Astrocyte of the hippocampus (primary cell): ENCODE measurements at places on chromosomes 5 and 9.

GRCh38 chr9:20623021-20623747 is 885 bp upstream of the MLLT3 start:
- DNase-seq: peak; percentile 33

DNA sequence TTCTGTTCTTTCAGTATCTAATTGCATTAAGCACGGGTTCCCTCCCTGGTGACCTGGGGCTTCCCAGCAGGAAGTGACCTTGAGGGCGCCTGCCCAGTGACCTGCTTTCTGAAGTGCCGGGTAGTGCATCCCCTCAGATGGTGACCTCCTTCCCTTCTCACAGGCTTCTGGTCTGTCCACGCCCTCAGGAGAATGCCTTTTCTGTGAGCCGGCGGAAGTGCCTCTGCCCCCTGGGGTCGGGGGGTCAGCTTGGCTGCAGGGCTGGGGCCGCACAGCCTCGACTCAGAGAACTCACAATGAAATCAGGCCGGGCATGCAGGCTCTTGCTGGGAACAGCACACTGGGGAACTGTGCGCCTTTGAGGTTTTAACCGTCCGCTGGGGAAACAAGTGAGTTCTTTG is 124.5 kb upstream of the PHYKPL start:
- no peak for DNase-seq

DNA sequence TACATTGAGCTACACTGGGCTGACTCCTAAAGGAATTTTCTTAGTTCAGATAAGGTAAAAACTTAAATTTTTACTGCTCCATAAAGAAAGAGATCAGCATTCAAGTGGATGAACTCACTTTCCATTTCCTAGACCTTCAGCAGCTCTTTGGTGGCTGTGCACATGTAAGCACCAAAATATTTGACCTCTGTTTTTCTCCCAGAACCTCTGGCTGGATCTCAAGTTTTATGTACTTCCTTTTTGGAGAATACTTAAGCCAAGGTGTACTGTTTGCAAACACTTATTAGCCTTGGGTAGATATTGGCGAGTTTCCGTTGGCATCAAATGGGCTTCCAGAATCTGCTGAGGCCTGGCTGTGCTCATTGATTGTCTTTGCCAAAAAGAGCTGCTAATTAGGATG is 10.3 kb downstream of the TNC start:
- no peak for DNase-seq

DNA sequence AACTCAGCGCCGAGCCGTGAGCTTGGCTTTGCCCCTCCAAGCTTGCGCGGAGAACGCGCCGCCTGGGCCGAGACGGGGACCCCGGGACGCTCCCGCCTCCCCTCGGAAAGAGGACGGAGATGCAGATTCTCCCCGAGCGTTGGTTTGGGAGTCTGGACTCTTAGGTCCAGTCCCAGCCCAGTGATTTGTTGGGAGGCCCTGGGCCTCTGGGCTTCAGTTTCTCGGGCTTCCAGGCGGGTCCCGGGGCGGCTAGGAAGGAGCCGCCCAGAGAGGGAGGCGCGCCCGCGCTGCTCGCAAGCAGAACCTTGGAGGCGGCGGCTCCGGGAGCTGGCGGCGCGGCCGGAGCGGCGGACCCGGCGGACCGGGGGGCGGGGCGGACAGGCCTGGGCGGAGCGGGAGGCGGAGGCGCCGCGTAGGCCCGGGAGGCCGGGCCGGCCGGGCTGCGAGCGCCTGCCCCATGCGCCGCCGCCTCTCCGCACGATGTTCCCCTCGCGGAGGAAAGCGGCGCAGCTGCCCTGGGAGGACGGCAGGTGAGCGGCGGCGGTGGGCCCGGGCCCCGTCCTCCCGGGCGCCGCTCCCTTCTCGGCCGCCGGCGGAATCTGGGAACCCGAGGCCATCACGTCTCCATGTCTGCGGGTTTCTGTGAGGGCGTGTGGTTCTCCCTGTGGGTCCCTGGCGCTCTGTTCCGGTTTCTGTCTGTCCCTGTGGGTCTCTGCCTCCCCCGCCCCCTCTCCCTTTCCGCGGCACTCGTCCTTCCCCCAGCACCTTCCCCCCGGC is at the start of gene B4GALT7:
Gene B4GALT7, plus strand, starts transcription at position 402 of the 777 bp plus-strand sequence. Its CDS starts 79 bp downstream, at position 481.
- peak; percentile 95 for DNase-seq

GRCh38 chr9:133107961-133108793 is 12.9 kb downstream of the RALGDS start:
- DNase-seq: no peak

DNA sequence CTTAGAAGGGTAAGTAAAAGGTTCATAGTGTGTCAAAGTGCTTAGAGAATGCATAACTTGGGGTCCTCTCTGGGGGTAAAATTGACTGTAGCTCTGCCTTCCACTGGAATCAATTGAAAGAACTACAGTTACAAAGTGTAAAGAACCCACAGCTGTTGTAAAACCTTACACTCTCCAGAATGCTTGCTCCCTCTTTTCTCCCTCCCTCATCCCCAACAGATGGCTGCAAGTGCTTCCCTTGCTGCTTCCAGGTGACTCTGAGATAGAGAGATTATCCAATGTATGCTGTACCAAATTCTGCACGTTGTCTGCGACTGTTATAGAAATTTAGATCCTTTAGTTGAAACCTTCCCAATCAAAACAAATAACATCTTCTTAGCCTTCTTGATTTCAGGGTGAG is 126.0 kb downstream of the STK32A start:
- no peak for DNase-seq

GRCh38 chr5:40367255-40367654 is 312.5 kb upstream of the PTGER4 start:
- no peak for DNase-seq

DNA sequence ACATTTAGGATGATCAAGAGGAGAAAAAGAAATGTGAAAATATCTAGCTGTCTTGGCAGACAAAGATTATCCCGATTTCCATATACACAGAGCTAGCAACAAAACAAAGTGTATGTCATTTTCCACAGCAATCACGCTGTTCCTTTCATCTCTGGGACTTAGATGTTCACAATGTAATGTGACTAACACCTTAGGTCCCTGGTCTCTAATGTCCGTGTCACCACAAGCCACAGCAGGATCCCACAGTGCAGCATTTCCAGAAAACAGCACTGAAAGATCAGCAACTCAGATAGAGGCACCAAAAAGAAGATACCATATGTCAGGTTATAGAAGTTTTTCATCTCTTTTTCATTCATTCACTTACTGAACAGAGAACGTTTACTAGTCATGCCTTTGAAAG is 118.0 kb upstream of the TNPO1 start:
- no peak for DNase-seq

DNA sequence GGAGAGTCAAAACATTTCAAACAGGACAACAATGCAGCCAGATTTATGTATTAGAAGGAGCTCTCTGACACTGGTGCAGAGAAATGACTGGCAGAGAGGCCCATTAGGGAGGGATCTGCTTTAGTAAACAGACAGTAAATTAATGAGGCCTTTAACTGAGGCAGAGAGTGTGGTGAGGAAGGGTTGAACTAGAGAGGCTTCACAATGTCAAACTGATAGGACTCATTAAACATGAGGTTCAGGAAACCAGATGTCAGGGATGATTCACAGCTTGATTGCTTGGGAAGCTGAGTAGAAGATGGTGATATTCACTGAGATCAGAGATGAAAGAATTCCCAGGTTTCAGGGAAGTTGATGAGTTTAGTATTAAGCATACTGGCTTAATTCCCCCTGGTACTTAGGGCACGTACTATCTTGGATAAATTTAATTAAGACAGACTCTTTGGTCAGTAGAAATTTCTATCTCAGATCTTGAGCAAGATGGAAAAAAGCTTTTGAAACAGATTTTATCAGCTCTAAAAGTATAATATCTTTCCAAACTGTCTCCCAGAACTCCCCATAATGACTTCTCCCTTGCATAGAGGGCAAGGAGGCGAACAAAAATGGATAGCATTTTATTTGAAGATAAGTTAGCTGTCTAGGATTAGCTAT is 8.6 kb upstream of the MUSK start:
- no peak for DNase-seq

- no peak for DNase-seq
Measured at GRCh38 chr9:123922431-123922830, 7.5 kb downstream of the DENND1A start.

DNA sequence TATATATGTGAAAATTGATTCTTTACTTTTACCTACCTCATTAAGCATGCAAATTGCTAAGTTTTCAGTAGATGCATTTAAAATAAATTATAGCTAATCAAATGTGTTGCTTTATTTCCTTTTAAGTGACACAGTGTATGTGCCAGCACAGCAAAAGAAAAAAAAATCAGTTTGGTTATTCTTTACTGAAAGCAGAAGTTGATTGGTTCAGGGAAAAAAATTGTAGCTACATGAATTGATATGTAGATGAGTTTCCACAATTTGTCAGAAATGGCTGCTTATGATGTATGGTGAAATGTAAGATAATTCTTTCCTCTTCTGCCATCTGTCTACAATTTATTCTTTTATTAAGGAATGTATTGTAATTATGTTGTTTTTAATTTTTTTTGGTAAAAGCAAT is 57.8 kb downstream of the PARP8 start:
- DNase-seq: no peak

DNA sequence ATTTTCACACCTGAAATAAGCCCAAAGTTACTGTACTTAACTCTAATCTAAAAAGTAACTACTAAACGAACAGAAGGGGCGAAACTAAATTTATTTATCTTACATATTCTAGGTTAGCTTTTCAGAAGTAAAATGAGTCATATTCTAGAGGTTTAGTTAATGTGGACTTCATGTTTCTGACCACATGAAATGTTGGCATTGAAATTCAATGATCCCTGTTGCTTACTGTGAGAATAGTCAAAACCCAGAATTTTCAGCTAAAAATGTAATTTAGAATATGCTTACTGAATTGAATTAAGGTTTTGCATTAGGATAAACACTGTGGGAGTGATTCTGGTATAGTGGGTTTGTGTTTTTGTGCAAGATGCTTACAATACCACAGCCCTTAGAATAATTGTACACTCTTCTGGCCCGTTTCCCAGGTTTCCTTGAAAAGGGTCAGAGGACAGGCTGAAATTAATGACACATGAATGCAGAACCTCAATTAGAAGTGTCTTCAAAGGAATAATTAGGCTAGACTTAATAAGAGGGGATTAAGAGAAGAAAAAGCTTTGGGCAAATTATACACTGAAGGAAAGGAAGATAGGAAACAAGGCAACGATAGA is 1.4 kb upstream of the SNX18 start:
- peak; percentile 74 for DNase-seq

DNA sequence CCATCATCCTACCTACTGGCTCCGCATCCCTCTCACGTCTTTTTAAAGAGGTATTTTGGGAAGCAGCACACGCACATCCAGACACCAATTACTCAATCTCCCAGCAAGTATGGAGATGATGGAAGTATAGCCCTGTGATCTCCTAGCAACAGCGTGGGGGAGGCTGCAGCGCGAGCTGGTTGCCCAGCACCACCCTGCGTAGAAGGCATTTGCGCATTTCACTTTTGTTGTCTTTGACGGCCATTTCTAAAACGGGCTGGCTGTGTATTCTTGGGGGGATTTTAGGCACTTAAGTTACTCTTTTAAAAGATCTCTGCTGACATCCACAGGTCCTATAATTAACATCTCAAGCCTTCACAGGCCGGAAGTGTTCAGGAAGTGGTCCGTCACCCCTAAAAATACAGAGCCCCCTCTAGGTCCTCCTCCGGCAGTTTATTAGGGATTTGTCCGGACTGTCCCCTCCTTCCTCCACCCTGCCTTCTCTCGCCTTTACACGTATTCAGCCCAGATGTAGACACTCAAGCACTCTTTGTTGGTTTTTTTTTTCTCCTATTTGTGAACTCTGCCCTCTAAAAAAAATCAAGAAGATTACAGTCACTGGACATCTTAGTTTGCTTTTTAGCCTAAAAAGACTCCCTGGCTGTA is 371.4 kb downstream of the NTRK2 start:
- DNase-seq: peak; percentile 39

DNA sequence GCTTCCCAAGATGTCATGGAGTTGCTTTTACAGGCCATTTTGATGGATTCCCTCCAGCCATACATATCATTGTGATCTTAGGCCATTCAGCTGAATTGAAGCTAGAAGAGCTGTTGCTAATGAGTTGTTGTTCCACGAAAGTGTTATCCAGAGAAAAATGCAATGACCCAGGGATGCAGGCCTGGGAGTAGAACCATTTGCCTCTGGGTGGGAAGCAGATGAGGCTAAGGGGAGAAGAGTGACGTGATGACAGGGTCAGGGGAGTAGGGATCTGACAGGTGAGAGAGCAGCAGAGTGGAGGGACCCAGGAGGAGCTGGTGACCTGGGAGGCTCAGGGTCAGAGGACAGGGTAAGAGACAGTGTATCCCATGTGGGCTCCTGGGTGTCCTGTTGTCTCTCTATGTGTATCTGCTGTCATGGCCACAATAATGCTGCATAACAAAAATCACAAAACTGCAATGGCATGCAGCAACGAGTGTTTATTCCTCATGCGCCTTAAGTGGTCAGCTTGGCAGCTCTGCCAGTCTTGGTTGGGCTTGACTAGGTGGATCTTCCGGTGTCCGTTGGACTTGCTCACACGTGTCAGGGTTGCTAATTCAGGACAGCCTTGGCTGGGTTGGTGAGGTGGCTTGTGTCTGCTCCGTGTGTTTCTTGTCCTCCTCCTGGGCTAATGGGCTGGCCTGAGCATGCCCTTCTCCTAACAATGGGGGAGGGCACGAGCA is 90.6 kb downstream of the LIFR start:
- DNase-seq: no peak

- DNase-seq: peak; percentile 11
Measured at GRCh38 chr5:178476972-178477754, 113.0 kb downstream of the COL23A1 start.

GRCh38 chr5:5340206-5340729 is 82.2 kb upstream of the ICE1 start:
- peak; percentile 94 for DNase-seq
